ENCODE measurements at places on chromosomes 6 and 20. TPM values are rescaled to one million over a fixed set of nuclear protein-coding genes. Genes with fewer than 3 reads are reported as not detected.

The OGFR gene
- 52.6 TPM for total RNA-seq

The NKX2-4 gene
- not detected for total RNA-seq

The ADGRF5 gene
- total RNA-seq, result 0.13 TPM

The KATNA1 gene
- total RNA-seq, result 18.4 TPM

The LY6G6D gene
- total RNA-seq, result not detected

The PLG gene
- 1.2 TPM for total RNA-seq

The NINL gene
- 0.29 TPM for total RNA-seq

The GRM1 gene
- total RNA-seq, result not detected

The SYTL3 gene
- 8.4 TPM for total RNA-seq

The SLC4A11 gene
- 1.9 TPM for total RNA-seq

Measured in GM12878 (cell line).